ENCODE measurements at places on chromosomes 1 and 21.

DNA sequence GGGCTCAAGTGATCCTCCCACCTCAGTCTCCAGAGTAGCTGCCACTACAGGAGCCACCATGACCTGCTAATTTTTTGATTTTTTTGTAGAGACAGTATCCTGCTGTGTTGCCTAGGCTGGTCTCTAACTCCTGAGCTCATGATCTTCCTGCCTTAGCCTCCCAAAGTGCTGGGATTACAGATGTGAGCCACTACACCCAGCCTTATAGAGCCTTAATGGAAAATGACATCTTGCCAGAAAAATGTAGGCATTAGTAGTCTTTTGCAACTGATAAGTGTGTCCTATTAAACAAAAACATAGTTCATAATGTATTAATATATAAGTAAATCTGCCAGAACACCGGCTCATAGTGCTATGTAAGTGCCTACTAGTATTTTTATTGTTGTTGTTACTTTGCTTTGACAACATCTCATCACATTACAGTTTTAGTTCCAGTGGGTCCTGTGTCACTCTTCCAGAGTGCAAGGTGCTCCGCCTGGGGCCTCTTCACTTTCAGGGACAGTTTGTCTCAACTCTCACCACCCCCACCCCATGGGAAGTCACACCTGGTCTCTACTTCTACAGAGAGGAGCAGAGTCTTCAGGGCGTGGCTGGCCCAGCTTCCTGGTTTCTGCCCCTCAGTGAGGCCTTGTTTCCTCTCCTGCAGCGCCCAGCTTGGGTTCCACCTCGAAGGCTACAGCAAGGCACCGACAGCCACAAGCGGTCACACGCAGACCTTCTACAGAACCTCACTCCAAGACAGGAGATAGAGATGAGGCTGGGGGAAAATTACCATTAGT is 30.1 kb downstream of the RHOU start:
- peak; percentile 16 for DNase-seq

DNA sequence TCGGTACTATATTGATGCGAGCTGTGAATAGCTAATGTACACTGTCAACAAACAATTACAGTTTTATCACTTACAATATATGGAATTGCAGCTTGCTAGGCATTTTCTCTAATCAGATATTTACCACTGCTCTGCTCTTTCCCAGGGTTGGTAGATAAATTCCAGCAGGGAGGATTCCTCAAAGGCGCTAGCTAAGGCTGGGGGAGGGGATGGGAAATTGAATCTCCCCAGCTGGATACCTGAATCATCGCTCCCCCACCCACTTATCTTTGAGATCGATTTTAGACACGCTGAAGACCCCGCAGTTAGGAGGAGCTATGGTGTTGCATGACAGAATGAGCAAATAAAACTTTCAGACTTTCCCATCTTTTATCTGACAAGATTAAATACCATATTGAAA is 127.2 kb downstream of the CSMD2 start:
- DNase-seq: no peak

DNA sequence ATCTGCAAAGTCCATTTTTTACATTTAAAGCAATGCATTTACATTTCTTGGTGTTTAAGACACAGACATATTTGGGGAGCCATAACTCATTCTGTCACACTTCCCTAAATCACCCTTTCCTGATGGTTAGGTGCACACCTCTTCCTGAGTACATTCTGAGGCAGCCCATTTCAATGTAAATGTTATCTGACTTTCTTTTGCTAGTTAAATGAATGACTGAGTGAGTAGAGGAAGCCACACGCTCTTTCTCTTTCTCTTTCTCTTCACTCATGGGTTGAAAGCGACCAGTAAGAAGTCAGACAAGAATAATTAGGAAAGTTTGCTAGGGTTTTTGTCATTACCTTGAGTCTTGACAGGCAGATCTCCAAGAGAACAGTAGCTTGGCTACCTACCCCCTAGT is 143.1 kb downstream of the S1PR1 start:
- DNase-seq: no peak

DNA sequence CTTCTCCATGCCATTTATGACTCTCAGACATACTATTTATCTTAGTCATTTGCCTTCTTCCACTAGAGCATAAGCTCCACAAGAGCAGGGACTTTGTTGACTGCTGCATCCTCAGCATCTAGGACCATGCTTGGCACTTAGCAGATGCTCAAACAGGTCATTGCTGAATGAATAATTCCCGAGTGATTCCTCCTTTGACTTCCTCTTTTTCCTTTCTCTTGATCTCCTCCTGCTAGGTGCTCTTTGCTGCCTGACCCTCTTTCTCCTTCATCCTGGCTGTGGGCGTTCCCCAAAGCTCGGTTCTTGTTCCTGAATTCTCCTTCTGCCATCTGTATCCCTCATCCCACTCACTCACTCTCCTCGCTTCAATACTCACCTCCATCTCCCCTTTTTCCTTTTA is 23.5 kb downstream of the SYT6 start:
- DNase-seq: no peak

DNA sequence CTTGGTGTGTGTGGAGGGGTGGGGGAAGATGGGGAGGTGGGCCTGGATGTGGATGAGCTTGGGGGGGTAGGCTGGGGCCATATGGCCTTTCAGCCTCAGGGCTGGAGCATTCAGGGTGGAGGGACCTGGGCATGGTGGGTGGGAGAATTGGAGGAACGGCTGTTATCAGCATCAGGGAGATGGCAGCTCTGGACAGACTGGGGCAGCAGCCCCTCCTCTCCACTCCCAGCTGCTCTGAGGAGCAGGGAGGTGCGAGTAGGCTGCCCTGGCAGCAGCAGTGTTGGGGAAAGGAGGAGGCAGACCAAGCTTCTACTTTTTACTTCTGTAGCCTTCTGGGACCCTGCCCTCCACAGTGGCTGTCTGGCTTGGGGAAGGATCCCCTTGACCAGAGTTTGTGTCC is 10.2 kb downstream of the PPFIA4 start:
- no peak for DNase-seq

- DNase-seq: no peak
These were observed 17.3 kb downstream of the ODF2L start for GRCh38 chr1:86378813-86379212.

DNA sequence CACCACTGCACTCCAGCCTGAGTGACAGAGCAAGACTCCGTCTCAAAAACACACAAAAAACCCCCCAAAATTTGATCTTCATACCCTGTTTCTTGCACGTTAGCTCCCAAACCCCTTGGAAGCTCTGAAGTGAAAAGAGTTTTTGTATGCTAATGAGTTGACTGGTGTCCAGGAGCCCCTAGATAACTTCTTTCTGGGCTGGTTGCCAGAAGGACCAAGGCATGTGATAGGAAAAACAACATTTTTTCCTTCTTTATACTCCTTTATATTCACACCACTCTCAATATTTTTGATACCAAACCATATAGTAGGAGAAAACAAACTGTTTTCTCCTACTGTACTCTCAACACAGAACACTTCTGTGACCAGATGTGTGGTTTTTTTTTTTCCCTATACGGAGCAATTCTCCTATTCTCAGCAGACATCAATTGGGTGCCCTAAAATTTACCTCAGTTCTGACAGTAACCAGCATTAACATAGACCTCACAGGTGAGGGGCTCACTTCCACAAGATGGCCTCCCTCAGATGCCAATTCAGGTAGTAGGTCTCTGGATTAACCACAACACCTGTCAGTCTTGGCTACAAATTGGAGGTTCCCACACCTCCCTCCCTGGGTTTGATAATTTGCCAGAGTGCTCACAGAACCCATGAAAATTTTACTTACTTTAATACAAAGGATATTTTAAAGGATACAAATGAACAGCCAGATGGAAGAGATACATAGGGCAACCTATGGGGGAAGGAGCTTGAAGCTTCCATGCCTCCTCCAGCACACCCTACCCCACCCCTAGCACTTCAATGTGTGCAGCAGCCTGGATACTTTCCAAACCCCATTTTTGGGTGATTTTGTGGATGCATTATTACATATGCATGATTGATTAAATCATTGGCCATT is 25.6 kb downstream of the ZYG11B start:
- DNase-seq: no peak

GRCh38 chr1:30880678-30881318 is 27.8 kb downstream of the SDC3 start:
- no peak for DNase-seq

DNA sequence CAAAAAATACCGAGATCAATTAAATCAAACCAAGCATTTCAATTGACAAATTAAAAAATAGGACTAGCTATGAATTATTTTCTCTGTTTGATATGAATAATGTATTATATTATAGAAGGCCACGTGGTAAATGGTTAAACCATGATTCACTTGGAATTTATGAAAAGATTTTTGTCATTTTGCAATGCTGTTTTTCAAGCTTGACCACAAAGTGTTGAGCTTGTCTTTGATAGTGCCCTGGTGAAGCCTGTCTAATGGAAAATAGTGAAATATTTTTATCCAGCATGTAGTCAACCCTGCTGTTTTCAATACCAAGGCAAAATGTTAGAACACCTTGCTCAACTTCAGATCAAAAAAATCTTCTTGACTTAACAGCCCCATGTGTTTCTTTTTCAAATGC is 288.0 kb upstream of the PRMT6 start:
- no peak for DNase-seq

- no peak for DNase-seq
These were observed 79.6 kb downstream of the CASZ1 start for GRCh38 chr1:10716840-10717239.

DNA sequence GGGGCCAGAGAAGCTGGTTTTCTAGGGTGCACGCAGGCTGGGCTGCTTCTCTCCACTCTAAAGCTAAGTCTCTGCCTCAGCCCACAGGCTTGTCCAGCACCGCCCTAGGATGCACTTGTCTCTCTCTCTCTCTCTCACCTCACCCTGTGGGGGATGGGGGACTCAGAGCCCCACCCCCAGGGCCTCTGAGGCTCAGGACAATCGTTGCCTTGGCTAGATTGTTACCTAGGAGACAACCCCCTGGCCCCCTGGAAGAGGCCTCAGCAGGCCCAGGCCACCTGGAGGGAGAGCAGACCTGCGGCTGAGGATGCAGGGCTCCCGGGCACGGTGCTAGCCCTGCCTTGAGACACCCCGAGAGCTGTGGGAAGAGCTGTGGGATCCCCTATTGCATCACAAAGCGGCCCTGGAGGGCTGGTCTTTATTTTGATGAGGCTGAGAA is at the start of gene ACTRT2:
ACTRT2 (plus strand) TSS at position 235 of the 439 bp plus-strand sequence. CDS start 220 bp downstream, outside the sequence.
- DNase-seq: no peak

DNA sequence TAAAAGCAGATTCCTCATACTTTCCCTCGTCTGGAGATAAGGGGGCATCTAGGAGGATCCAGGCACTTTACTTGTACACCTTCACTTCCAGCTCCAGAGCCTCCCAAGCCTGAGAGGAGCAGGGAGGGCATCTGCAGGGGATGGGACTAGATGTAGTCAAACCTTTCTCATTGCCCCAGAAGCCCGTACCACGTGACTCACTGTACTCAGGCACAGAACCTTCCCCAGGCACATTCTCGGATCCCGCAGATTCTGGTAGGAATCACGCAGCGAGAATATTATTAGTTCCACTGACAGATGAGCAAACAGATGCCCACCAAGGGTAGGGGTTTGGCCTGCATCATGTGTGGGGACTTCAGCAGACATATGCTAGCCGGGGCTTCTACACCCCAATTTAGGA is 25.2 kb upstream of the TNR start:
- no peak for DNase-seq

GRCh38 chr1:59360170-59360569 is 63.3 kb downstream of the FGGY start:
- DNase-seq: no peak

- peak; percentile 56 for DNase-seq
These were observed 29.5 kb downstream of the LDLRAP1 start for GRCh38 chr1:25572708-25573590.

DNA sequence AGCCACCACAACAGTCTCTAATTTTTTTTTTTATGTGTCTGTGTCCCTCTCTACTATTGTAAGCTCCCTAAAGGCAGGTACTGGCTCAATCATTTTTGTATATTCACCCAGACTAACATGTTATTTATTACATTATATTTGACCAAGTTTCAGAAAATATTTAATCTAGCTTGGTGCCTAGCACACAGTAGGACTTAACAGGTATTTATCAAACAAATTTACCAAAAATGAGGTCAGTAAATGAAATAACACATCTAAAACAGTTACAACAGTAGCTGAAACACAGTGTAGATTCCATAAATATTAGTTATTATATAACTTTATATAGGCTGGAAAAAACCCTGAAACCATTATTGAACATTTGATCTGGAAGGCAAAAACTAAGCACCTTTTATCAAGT is 2.7 kb downstream of the NRDC start:
- DNase-seq: no peak

- no peak for DNase-seq
These were observed 1.6 kb downstream of the TAF1A start for GRCh38 chr1:222588135-222588534.

GRCh38 chr21:32437729-32438128 is 25.2 kb downstream of the EVA1C start:
- DNase-seq: no peak

- DNase-seq: no peak
These were observed 20.1 kb downstream of the PLA2G5 start for GRCh38 chr1:20090119-20090518.

GRCh38 chr1:201016211-201016651 is 7.3 kb downstream of the KIF21B start:
- DNase-seq: no peak

DNA sequence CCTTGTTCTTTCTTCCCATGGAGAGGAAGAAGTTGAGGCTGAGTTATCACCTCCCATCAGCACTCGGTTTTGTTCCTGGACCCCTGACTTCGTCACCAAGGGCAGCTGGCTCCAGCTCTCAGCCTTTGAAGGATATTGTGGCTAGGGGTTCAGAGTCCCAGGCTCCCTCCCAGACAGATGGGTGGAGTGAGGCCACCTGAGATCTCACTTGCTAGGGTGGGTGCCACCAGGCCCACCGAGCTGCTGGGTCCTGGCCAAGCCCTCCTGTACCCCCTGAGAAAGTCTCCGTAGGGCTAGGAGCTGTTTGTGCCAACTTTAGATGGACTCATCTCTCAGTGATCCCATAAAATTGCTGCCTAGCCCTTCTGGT is 6.9 kb downstream of the MX2 start:
- DNase-seq: no peak

DNA sequence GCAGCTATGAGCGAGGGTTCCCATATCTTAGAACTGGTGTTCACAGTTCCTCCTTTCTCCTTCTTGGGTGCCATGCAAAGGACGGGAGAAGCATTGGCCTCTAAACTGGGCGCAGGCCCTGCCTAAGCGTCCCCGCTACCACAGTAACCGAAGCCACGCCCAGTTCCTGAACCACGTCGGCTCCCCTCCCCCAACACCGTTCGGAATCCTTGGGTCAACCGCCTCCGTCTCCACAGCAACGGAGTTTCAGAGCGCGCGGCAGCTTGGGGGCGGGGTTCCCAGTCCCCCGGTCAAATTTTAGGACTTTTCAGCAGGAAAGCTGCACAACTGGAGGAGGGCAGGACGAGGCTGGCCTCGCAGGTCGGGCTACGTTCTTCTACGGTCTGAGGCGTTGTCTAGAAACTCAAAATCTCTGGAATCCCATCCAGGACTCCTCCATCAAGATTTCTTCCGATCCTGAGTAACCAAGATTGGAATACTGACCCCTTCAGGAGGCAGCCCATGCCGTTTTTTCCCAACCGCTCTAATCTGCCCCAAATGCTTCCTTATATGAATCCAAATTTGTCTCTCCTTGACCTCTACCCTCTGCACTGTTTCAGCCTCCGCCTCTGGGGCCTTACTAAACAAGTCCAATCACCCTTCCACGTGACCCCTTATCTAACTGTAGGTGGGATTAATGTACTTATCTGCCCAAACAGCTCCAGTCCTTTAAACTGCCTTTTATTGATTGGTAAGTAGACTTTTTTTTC is at the start of gene SPAG17:
SPAG17 (minus strand) TSS at position 145 of the 749 bp plus-strand sequence; CDS start at position 74, 71 bp downstream.
- DNase-seq: peak; percentile 7
